ENCODE measurements at places on chromosomes 12 and 14.
A peak's percentile ranks its signal among the peaks of the same experiment; 100 is the strongest.

- no peak for DNase-seq
Measured at GRCh38 chr12:122085591-122085990, 7.0 kb downstream of the MLXIP start.

DNA sequence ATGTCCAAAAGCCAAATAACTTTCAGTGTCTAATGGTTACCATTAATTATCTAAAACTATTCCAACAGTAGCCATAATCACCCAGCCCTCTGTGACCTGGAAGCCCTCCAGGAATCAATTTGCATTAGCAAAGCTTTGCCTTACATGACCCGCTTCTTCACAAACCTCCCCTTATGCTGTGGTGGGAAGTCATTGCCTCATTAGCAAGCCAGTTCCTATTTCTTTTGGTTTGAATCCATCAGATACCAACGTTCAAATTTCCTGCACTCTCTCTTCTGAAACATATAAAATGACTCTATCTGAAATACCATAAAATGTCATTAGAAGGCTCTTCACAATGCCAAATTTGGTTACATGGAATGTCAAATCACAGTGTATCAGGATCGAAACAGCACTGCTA is 268.3 kb upstream of the PRKD1 start:
- no peak for DNase-seq

DNA sequence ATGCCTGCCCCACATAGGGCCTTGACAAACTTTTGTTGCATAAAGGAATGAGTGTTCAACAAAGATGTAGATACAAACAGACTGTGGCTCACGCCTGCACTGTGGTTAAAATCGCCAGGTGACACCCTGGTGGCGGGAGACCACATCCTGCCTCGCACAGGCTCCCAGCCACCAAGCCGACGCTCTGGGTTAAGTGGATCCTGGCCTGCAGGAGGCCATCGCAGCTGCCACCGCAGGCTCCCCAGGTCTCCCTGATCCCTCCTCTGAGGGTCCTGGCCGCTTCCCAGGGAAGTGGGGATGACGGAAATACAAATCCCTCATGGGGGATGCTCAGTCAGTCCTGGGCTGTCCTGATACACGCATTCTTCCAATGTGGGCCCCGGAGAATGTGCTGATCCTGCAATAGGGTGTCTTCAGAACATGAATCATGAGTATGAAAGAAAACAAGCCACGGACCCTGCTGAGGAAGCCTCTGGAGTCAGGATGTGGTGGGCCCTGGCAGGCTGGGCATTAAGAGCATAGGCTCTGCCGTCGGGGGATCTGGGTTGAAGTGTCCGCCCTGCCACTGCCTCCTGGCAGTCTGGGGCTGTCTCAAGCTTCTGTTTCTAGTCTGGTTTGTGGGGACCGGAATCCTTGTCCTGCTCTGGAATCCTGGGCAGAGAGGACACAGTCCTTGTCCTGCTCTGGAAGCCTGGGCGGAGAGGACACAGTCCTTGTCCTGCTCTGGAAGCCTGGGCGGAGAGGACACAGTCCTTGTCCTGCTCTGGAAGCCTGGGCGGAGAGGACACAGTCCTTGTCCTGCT is 53.5 kb upstream of the BEGAIN start:
- peak; percentile 81 for DNase-seq

- no peak for DNase-seq
Measured at GRCh38 chr14:41476526-41476925, 130.2 kb upstream of the LRFN5 start.

- DNase-seq = no peak
Measured at GRCh38 chr14:24377657-24378056, 9.7 kb downstream of the NFATC4 start.

DNA sequence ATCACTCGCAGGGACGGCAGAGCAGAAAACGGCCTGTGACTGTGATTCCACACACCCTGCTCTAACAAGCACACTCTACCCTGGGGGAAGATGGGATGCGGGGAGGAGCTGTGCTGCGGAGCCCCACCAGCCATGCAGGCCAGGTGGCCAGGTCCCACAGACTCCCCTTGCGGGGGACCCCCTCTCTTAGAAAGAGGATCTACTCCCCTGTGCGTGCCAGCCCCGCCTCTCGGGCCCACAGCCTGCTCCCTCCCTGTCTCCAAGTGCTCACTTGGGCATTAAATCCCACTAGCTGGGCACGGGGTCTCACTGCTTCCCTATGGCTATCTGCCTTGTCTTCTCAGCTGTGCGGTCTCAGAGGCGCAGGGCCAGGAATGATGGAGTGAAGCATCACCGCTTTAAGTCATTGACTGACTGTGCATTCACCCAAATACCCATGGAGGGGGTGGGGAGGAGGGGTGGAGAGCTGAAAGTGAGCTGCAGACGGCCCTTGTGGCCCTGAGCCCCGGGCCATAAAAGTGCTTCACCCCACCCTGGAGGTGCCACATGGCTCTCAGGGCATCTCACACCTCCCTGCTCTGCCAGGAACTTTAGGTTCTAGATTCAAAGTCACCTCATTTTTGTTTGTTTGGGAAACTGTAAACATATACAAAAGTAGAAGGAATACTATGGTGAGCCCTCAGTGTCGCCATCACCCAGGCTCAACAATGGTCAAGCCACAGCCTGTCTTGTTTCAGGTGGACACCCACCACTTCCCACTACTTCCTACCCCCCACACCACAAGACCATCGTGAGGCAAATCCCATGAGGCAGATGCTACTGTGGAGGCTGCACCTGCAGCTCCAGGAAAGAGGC is 9.4 kb downstream of the STX2 start:
- DNase-seq = no peak

DNA sequence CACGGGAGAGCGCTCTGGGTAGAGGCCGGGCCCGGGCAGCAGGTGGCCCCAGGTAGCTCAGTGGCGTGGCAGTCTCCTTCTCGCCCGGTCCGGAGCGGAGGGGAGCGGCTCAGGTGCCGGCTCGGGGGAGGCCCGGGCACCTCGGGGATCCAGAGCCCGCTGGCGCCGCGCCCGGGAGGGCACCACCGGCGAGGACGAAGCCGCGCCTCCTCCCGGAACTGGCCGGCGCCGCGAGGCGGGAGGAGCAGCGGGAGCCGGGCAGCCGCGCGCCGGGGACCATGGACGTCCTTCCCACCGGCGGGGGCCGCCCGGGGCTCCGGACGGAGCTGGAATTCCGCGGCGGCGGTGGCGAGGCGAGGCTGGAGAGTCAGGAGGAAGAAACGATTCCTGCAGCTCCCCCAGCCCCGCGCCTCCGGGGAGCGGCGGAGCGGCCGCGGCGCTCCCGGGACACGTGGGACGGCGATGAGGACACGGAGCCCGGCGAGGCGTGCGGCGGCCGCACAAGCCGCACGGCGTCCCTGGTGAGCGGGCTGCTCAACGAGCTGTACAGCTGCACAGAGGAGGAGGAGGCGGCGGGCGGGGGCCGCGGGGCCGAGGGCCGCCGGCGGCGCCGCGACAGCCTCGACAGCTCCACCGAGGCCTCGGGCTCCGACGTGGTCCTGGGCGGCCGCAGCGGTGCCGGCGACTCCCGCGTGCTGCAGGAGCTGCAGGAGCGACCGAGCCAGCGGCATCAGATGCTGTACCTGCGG is 21.5 kb upstream of the GNS start:
- DNase-seq = peak; percentile 12

DNA sequence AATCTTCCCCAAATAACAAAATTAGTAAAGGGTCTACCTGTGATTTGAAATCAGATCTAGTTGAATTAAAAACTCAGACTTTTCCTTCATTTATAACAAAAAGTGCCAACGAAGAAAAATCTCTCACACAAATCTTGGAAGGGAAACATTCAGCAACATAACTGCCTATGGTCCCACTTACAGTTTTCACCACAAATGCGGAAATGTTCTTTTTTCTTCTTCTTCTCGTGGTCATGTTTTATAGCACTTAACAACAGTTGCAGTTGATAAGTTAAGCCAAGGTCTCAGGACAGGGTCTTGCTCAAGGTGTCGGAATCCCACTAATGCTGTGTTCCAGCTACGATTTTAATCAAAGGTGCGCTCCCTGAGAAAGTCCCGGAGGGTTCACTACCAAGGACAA is 10.1 kb downstream of the RNASE6 start:
- no peak for DNase-seq

DNA sequence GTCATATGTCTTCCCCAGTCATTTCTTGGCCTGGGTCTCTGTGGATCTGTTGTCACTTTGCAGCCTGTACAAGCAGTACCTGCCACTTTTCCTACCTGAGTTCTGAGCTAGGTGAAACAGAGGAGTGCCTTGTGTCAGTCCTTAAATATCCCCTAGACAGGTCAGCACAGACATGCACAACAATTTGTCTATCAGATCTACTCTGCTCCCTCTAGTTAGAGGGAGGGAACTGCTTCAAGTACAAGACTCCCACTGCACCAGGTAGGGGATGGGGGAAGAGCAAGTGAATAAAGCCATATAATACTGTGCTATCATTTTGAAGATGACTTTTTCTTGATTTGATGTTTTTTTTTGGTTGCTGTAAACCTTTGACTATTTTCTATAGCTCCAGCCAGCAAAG is 39.4 kb downstream of the MIPOL1 start:
- no peak for DNase-seq

DNA sequence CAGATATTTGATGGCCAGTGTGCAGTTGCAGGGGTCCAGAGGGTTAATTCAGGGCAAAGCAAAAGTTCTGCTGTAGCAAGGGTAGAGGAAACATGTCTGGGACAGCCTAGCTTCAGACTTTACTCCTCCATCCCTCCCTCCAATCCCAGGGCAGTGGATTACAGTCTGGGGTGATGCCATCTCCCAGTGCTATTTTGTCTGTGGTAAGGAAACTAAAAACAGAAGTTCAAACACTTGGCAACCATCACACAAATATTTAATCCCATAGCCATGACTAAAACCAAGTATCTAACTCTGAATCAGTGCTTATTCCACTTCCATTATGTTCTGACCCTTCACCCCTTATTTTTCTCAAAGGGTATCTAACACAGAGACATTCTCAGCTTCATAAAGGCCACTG is 61.8 kb downstream of the PIK3C2G start:
- DNase-seq = no peak

- peak; percentile 71 for DNase-seq
Measured at GRCh38 chr14:60734465-60735242, at the start of gene MNAT1. MNAT1 (plus strand) TSS chr14:60734761; CDS start chr14:60734863, 102 bp downstream.

DNA sequence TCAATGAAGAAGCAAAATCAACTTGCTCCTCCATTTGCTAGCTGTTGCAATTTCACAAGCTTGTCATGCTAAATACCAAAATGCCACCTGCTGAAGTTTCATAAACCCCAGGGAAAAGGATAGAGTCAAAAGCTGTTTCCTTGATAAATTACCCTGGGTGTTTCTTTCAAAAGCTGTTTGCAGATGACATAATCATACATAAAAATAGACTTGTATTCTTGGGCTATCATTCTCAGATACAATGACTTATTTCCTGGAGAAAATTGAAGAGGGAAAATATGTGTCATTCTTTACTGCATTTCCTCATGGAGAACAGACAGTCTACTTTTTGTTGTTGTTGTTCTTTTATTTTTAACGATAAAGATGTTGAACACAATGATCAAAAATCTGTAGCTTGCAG is 119.2 kb downstream of the GALC start:
- DNase-seq = no peak

- DNase-seq = no peak
Measured at GRCh38 chr14:79144896-79145295, 974.7 kb downstream of the NRXN3 start.

- no peak for DNase-seq
Measured at GRCh38 chr12:100964028-100964427, 169.5 kb downstream of the ANO4 start.

GRCh38 chr12:75291014-75291413 is 39.1 kb downstream of the CAPS2 start:
- DNase-seq = no peak

DNA sequence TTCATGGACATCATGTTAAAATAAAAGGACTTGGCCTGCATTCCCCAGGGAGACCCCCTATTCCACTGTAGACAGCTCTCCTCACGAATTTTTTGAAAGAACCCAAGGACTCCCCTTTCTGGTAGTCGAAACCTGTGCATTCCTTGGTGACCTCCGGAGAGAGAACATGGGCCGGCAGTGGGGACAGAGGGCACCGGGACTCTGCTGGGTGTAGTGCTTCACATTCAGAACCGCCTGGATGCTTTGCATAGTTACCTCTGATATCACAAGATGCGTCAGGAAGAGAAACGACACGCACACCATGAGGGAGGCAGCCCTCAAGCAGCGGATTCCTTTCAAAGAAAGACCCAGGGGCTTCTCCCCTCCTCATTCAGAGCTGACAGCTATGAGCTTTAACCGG is 9.7 kb downstream of the CKAP4 start:
- DNase-seq = no peak

DNA sequence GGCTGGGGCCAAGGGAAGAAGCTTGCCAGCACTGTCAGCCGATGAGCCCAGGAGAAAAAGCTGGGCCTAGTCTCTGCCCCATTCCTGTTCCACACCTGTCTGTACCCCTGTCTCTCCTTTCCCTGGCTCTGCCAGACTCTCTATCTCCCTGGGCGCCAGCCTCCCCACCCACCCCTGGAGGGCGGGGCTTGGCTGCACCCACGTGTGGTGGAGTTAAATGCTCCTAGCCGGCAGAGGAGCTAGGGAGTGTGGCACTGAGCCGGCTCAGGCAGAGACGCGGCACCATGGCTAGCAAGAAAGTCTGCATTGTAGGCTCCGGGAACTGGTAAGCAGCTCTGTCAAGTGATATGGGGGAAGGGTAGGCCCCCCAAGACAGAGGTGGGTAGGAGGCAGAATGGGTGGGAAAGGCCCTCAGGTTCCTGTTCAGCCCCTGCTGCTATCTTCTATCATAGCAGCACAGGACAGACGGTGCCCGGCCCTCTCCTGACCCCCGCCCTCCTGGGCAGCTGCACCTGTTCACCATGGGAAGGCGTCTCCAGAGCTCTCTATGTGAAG is at the start of gene GPD1:
GPD1 (plus strand) TSS at position 242 of the 555 bp plus-strand sequence; CDS start at position 285, 43 bp downstream.
- peak; percentile 18 for DNase-seq

DNA sequence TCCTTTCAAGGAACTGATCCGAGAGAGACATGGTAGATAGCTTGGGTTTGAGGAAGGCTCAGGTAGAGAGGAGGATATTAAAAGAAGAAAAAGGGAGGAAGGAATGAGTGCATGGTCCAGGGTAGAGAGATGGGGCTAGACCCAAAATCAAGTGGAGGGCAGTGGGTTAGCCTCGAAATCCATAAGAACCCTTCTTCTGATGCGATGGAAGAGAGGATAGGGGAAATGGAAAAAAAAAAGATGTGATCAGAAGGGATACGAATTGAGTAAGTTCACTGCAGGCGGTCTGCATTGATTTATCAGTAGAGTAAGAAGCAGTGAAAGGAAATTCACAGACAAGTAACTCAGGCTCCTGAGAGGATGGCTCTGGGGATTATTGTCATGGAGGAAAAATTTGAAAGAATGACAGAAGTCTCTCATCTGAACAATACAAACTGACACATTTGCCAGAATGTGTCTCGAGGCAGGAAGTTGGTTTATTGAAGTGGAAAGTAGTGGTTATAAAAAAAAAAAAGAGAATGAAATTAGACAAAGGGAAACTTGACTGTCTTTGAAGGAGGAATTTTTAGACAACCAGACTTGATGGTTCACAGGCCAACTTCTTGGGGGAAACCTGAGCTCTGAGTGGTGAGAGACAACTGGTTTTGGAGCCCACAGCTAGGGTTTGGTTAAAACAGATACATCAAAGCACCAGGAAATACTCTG is 10.2 kb downstream of the PPFIBP1 start:
- peak; percentile 25 for DNase-seq

DNA sequence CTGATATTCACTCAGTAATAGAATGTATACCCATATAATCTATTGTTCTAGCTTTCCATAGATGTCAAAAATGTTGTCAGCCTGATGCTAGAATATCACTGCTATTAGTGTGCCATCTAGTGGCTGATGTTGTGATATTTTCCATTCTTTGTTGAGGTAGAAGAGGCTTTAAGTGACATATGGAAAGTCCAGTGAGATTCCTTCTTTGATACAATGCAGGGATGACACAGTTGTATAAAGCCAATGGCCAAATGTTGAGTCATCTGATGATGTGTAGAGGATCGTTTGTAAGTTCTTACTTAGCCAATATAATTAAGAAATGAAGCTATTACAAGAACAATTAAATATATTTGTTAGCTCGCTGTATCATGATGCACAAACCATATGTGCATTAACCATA is 58.1 kb upstream of the PCED1B start:
- DNase-seq = peak; percentile 12

Data from CD4-positive, alpha-beta T cell treated with Interleukin-6 for 4 hours (primary cell).